Naive thymus-derived CD4-positive, alpha-beta T cell (primary cell): ENCODE measurements at places on chromosomes 4 and X. TPM values are rescaled to one million over a fixed set of nuclear protein-coding genes. Genes with fewer than 3 reads are reported as not detected.

GRCh38 chr4:73870260-73870659, 1.1 kb downstream of the CXCL1 start:
- DNase-seq, result no peak

The GLRA3 gene
- not detected for polyA plus RNA-seq

- DNase-seq, result no peak
Observed at GRCh38 chrX:123917069-123917468, 44.4 kb upstream of the STAG2 start.

GRCh38 chrX:632366-633042, 1.9 kb downstream of the SHOX start:
- DNase-seq, result no peak

The PCDH19 gene
- not detected for polyA plus RNA-seq

DNA sequence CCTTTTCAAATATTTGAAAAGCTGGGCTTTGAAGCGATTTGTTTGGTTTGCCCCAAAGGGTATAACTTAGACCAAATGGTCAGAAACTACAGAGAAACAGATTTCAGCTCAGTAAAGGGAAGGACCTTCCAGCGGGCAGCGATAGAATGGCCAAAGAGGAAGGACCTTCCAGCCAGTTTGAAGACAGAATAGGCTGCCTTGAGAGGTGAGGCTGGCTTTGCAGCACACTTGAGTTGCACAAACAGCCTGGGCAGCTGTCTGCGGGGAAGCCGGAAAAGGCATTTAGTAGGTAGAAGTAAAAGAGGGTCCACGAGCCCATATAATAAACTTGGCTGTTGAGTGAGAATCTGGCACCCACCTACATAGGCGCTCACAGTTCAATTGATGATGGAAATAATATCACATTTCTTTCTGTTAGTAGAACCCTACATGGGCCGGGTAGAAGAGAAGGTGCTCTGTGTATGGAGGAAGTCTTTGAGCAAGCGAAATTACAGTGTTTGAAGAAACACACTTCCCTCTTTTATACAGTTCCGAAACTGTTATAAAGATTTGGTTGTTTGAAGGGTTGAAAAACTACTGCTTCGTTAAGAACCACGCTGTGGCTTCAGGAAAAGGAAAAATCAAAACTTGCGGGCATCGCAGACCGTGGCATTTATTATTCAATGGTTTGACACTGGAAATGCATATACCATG, 75.0 kb upstream of the SORBS2 start:
- no peak for DNase-seq

GRCh38 chrX:50469206-50469605, 1.4 kb downstream of the DGKK start:
- no peak for DNase-seq

GRCh38 chrX:68355629-68355920, 77.7 kb downstream of the OPHN1 start:
- no peak for DNase-seq

- no peak for DNase-seq
Observed at GRCh38 chrX:11504234-11504633, 161.5 kb downstream of the ARHGAP6 start.

DNA sequence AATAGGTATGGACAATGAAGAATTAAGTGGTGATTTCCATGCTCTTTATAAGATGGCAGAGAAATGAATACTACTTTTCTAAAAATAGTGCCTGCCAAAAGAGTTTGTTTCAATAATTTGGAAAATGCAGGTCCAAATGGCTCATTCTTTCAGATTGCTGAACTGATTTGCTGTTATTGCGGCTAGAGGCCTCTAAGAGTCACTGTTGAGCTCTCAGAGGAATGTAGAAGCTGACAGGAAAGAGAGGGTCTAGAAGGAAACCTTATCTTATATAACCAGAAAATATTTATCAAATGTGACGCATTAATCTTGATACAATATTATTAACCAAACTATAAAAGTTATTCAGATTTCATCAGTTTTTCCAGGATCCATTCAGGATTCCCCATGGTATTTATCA, 65.7 kb upstream of the PAGE1 start:
- DNase-seq, result peak; percentile 13

DNA sequence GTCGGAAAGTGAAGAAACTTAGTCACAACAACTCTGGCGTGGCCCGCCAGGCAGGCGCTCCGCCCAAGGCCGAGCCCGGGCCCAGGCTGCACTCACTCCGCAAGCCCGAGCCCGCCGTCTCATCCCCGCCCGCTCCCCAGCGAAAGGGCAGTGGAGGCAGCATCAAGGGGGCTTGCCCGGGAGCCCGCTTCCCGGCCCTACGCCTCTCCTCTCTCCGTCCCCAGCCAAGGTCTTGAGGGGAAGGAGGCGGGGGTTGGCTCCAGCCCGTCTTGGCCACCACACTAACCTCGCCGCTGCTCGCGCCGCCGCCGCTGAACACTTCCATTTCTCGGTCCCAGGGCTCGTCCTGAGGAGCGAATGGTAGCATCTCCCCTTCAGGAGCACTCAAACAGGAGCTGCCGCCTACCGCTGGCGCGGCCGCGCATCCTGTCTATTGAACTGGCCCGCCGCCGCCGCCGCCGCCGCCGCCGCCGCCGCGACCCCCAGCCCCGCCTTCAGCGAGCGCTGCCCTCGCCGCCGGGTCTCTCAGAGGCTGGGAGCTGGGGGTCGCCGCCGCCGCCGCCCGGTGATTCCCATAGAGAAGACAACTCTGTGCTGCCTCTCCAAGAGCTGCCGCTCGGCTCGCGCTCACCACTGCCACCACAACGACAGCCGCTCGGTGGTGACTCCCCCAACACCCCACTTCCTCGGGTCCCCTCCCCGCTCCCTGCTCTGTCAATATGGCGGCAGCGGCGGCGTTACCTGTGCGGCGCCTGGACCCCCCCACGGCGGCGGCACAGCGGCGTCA, at the start of gene RPS6KA6:
TSS of gene RPS6KA6 (minus strand) at position 667 of the 787 bp plus-strand sequence. CDS start at position 367, 300 bp downstream.
- no peak for DNase-seq

The PRKG2 gene
- polyA plus RNA-seq, result 1.2 TPM

DNA sequence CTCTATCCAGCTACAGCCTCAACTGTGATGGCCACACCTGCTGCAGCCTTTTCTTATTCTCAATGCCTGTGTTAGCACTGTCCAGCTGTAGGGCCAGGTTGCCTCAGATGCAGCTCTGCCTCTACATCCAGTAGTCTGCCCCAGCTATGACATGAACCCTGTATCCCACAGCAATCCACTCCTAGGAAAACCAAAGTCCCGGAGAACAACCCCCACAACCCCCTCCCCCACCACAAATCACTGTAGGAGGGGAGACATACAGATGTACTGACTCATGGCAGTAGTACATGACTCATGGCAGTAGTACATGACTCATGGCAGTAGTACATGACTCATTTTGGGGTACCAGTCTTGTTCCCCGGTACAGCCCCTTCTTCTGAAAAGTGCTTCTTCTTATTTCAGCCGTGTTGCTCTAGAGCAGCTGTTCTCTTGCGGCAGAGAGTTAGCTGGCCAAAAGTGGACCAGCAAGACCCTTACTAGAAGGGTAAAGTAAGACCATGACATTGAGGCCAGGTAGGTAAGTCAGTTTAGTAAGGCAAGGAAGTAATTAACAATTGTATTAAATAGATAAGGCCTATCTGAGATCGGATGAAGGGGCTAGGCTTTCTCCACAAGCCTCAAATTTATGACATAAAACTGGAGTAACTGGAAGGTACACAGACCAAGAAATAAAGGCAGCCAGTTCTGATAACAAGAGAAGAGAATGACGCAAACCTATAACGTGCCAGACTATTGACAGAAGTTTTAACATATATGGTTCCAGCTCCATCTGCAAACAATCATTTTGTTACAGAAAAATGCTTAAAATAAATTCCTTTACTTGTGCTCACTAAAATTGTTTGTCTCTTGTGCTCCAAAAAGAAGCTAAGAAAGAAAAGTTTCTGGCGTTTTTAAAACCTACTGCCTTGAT, 221.4 kb downstream of the TACR3 start:
- no peak for DNase-seq

The PDCL2 gene
- polyA plus RNA-seq, result not detected

DNA sequence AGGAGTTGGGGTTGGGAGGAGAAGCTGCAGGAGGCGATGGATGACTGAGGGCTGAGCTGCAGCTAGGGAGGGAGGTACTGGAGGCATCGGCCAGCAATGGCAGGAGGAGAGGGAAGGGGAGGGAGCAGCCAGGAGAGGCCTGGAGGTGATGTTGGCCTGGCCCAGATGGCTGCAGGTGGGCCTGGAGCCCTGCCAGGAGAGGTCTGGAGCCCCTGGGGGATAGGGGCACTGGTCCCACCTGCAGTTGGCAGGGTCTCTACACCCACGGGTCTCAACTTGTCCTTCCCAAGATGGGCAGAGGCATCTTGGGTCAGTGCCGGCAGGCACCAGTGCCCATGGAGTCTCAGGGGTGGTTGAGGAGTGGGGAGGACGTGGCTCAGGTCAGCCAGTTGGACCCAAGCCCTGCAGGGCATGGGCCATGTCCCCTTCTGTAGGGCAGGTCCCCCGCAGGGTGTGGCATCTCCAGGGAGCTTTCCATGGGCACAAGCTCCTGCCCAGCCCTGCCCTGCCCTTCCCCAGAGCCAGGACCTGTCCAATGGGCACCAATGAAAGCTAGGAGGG, 2.7 kb upstream of the MXD4 start:
- DNase-seq, result no peak

The MAGEC2 gene
- not detected for polyA plus RNA-seq

- no peak for DNase-seq
Observed at GRCh38 chr4:139859876-139860275, 194.3 kb downstream of the MGST2 start.

GRCh38 chrX:7362111-7362510, 214.2 kb upstream of the PUDP start:
- no peak for DNase-seq

The ERCC6L gene
- polyA plus RNA-seq, result 0.58 TPM

- DNase-seq, result no peak
Observed at GRCh38 chr4:88077911-88078524, 70.6 kb downstream of the PKD2 start.

GRCh38 chr4:9901257-9901656, 119.8 kb downstream of the DRD5 start:
- DNase-seq, result no peak

The AGA gene
- 27.0 TPM for polyA plus RNA-seq

GRCh38 chrX:155070663-155070974, 317 bp downstream of the CMC4 start:
- DNase-seq, result peak; percentile 4

The ART3 gene
- not detected for polyA plus RNA-seq

The BEX1 gene
- 0.25 TPM for polyA plus RNA-seq

- DNase-seq, result no peak
Observed at GRCh38 chr4:141180991-141181761, 39.5 kb upstream of the ZNF330 start.

The XAGE2 gene
- polyA plus RNA-seq, result not detected

The PLXNA3 gene
- polyA plus RNA-seq, result 1.2 TPM

The NEUROG2 gene
- not detected for polyA plus RNA-seq

The GUCY1A1 gene
- polyA plus RNA-seq, result not detected

DNA sequence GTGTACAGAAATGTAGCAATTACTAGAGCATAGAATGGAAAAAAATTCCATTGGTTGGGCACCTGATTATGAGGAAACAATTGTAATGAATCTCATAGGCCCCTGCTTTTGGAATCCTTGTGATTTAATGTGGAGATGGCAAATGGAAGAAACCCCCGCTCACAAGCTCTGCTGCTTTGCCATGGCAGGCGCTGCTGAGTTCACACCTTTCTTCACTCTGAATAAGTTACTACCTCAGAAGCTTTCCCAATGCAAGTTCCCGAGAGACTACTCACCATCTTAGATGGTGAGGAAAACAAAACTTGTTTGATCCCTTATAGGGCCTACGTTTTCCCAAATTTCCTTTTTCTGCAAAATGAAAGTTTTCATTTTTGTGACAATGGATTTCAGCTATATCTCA, 266.6 kb upstream of the TAPT1 start:
- no peak for DNase-seq

- no peak for DNase-seq
Observed at GRCh38 chr4:1777822-1778641, 15.1 kb upstream of the FGFR3 start.

DNA sequence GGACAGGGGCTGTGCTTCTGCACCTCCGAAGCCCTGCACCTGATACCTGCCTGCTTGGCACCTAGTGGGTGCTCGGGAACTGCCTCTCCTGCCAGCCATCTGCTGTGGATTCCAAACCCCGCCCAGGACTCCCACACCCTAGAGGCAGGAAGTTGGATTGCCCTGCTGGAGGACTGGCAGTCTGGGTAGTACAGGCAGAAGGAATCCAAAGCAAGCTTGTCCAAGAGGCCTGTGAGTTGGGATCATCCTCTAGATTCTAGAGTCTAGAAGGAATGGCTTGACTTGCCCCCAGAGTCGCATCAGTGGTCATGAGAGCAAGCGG, 64.6 kb upstream of the MTM1 start:
- DNase-seq, result no peak
